ENCODE measurements at places on chromosomes 13 and 19.

DNA sequence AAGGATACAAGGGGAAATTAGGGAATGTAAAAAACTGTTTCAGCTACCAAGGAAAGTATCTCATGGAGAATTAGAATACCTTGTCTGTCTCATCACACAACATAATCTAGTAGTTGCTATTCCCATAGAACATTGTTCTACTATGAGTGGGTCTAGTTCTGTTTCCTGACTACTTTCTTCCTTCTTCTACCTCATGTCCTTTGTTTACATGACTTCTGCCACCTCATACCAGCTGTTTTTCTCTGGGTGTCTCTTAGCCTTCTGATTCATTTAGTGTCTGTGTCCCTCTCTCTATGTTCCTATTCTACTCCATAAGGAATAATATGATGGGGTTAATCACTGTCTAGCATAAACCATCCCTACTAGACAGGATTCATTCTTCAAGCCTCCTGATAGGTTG lies 887.3 kb downstream of the DIAPH3 start:
- DNase-seq, result no peak

GRCh38 chr13:78566631-78567030 lies 36.7 kb downstream of the POU4F1 start:
- DNase-seq, result no peak

DNA sequence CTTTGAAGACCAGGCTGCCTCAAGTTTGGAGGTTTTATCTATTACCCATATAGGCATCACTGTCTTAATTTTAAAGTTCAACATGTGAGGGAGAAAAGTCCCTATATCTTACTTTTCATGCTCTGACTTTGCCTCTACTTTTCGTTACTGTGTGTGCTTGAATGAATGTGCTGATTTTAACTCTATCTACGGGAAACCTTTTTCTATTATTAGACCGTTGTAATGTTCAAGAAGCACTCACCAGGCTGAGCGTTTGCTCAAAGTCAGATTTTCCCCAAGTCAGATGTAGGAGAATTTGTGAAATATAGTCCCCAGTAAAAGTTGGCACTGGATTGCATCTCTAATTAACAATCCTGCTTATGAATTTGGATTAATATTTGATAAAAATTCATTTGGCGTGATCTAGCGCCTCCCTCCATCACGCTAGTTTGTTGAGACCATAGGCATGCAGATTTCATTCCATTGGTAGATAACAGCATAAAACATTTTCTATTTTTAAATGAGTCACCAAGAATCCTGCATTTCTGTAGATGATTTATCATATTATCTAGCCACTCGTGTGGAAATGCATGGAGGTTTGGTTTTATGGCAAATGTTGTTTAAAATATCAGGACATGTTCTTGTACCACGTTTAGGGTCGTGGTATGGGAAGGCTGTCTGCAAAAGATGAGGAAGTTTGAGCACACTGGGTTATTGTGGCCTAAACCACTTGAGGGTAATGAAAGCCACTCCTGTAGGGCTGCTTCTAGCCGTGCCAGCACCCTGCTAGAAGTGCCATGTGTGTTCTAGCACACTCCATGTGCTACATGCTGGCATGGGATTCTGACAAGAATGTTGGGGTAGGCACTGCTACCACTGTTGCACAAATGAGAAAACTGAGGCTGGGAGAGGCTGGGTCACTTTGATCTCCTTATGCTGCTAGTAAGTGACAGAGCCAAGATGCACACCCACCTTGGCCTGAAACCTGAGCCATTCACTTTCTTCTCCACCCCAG lies 179.4 kb downstream of the FGF9 start:
- DNase-seq, result no peak

DNA sequence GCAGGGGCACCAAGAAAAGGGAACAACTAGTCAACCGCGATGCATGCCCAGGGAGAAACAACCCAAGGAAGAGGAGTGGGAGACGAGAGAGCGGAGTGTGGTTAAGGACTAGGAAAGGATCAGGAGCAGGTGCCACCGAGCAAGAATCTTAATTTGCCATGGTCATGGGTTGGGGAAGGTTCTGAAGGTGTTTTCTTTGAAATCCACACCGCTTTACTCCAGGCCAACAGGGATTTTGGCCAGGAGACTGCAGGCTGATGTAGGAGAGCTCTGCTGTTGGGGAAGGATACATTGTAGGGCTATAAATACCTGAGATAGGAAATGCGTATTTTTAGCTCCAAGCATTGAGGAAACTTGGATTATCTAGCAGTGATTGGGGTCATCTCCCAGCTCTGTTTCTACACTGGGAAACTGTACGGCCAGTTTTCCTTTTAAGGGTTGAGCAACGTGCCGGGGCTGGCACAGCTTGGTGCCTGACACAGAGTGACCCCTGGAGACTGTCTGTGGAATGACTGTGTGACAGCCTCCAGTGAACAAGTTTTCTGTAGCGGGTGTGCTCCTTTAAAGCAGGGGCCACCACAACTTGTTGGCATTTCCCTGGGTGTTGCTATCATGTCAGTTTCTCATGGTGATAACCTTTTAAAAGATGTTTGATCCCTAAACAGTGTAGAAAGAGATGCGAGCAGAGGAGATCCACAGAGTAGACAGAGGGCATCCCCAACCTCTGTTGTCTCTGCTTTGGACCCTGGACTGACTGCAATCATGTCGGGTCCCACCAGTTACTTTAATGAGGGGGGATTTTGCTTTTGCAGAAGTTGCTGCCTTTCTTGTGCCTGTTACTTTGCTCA lies 34.3 kb downstream of the ZNF536 start:
- DNase-seq, result no peak

- DNase-seq, result no peak
These were observed 8.0 kb downstream of the SPHK2 start for GRCh38 chr19:48627201-48627864.

All from NCI-H1092 treated with DMSO at 0.1 percent for 48 hours (cell line).